Mesenchymal stem cell (in vitro differentiated cells and primary cell): ENCODE measurements at places on chromosomes 6 and 20.

DNA sequence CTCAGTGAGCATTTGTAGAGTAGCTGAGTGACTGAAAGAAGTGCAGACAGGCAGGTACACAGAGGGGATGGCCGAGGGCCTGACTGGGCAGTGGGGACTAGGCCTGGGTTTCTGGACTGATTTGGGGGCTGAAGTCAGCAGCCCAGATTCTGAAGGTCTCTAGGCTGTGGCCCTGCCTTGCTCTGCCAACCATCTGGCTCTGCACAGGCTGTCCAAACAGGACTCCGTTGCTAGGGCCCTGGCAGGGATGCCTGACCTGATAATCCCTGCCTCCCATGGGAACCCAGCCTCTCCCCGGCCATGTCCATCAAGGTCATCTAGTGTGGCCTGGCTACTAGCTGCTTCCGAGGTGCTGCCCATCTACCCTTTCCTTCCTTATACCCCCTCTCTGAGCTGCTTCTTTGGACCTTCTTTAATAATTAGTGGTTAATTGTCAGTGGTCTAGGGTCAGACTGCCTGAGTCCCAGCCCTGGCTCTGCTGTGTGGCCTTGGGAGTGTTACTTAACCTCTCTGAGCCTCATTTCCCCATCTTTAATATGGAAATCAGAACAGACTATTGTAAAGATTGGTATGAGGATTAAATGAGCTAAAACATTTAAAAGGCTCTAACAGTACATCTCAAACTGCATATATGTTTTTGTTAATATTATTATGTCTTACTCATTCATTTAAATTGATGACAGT is 137.9 kb downstream of the VEGFA start:
- no peak overlapping the region for H3K27ac ChIP-seq
- DNase-seq, result no peak
- H3K4me1 ChIP-seq, result peaks cover 14% of the 10 kb centered on the region
- peaks cover 9% of the 10 kb centered on the region for H3K27me3 ChIP-seq
- H3K4me3 ChIP-seq, result no peak overlapping the region

- no peaks in the 10 kb centered on the region for H3K27me3 ChIP-seq
- H3K4me1 ChIP-seq, result no peaks in the 10 kb centered on the region
Measured at GRCh38 chr20:21031666-21032065, 74.5 kb downstream of the LINC00237 start.

GRCh38 chr20:8562356-8562755 is 430.3 kb downstream of the PLCB1 start:
- H3K27me3 ChIP-seq, result no peaks in the 10 kb centered on the region
- no peaks in the 10 kb centered on the region for H3K4me1 ChIP-seq
- DNase-seq, result no peak
- no peak overlapping the region for H3K27ac ChIP-seq

GRCh38 chr20:43187476-43188233 is 2.1 kb downstream of the PTPRT start:
- H3K4me3 ChIP-seq, result no peak overlapping the region
- no peak overlapping the region for H3K27ac ChIP-seq
- H3K27me3 ChIP-seq, result peaks cover 36% of the 10 kb centered on the region
- H3K4me1 ChIP-seq, result peaks cover 3% of the 10 kb centered on the region

DNA sequence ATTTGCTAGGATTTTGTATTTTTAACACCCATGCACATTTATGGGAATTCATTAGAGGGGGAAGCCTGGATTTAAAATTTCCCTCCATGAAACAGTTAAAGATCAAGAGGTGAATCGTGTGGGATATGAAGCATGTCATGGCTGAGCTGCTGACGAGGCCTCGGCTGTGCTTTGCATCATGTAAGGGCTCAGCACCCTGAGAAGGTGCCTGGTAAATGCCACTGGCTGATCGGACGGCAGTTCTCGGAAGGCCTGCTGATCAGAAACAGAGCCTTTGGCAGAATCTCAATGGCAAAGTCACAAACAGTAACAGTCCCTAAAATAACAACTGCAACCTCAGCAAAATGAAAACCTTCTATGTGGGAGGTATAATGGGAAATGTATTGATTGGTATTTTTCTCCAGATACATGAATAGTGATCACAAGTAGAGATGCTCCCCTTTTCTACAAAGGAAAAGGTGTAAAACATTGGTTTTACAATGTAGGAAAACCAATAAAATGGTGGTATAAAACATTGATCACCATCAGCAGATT is 53.0 kb upstream of the FUCA2 start:
- no peaks in the 10 kb centered on the region for H3K36me3 ChIP-seq
- DNase-seq, result no peak
- H3K4me3 ChIP-seq, result no peak overlapping the region
- no peak overlapping the region for H3K27ac ChIP-seq

- no peak overlapping the region for H3K27ac ChIP-seq
- no peak overlapping the region for H3K4me3 ChIP-seq
- no peak for DNase-seq
- H3K27me3 ChIP-seq, result no peaks in the 10 kb centered on the region
Measured at GRCh38 chr20:14432085-14432484, 94.7 kb upstream of the FLRT3 start.

DNA sequence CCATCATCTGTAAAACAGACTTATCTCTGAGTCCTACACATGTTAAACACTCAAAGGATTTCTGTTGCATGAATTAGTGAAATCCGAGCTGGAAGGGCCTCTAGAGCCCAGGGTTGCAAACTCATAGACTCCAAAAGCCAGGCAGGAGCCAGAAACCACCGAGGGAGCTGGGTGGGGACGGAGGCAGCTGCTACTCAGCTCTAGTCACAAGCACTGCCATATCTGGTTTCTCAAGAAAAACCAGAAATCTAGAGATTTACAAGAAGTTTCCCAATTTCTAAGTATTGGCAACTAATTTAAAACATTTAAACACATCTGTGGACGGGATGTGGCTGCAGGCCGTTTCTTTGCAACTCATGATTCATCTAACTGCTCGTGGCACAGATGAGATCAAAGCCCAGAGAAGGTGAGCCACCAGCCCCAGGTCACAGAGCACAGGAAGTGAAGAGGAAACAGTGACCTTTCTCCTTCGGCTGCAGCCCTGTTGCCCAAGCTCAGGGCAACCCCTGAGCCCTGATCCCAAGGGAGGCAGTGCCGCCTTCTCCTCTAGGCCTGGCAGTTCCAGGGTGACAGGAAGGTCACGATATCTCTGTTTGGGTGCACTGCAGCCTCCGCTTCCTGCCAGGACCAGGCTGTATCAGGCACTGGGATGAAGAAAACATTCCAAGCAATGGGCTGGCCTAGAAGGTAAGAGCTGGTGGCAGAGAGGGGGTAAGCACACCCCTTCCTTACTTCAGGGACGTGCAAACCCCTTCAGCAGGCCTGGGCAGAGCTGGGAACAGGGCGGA is 26.4 kb upstream of the PTGIS start:
- peak overlapping the region; percentile 43 for H3K27ac ChIP-seq
- no peak overlapping the region for H3K4me3 ChIP-seq
- no peaks in the 10 kb centered on the region for H3K27me3 ChIP-seq
- no peak for DNase-seq
- no peaks in the 10 kb centered on the region for H3K36me3 ChIP-seq
- H3K4me1 ChIP-seq, result peaks cover 27% of the 10 kb centered on the region

DNA sequence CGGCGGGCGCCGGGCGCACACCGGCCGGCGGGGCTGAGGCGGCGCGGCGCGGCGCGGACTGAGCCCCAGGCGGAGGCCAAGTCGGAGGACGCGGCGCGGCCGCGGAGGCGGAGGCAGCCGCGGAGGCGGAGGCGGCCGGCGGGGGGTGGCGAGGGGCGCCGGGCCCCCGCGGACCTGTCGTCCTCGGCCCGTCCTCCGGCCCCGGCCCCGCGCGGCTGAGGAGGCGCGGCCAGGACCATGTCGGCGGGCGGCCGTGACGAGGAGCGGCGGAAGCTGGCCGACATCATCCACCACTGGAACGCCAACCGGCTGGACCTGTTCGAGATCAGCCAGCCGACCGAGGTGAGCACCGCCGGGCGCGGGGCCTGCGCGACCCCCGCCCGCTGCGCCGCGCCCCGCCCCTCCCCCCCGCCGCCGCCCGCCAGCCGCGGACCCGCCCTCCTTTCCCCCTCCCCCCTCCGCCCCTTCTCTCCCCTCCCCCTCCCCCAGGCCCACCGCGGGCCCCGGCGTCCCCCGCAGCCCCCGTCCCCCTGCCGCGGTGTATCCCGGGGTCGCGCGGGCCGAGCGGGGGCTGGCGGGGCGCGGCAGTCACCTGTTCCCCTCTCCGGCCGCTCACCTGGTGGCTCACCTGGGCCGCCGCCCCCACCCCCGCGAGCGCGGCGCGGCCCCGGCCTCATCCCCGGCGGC is at the start of gene AFDN:
Gene AFDN (plus strand): TSS at position 16 of the 687 bp plus-strand sequence. CDS start 222 bp downstream, at position 238.
- H3K27me3 ChIP-seq, result no peaks in the 10 kb centered on the region
- no peak within 1 kb of the TSS for H3K27ac ChIP-seq
- H3K36me3 ChIP-seq, result no peaks in the 10 kb centered on the region
- peaks cover 10% of the 10 kb centered on the region for H3K4me1 ChIP-seq
- no peak for DNase-seq

DNA sequence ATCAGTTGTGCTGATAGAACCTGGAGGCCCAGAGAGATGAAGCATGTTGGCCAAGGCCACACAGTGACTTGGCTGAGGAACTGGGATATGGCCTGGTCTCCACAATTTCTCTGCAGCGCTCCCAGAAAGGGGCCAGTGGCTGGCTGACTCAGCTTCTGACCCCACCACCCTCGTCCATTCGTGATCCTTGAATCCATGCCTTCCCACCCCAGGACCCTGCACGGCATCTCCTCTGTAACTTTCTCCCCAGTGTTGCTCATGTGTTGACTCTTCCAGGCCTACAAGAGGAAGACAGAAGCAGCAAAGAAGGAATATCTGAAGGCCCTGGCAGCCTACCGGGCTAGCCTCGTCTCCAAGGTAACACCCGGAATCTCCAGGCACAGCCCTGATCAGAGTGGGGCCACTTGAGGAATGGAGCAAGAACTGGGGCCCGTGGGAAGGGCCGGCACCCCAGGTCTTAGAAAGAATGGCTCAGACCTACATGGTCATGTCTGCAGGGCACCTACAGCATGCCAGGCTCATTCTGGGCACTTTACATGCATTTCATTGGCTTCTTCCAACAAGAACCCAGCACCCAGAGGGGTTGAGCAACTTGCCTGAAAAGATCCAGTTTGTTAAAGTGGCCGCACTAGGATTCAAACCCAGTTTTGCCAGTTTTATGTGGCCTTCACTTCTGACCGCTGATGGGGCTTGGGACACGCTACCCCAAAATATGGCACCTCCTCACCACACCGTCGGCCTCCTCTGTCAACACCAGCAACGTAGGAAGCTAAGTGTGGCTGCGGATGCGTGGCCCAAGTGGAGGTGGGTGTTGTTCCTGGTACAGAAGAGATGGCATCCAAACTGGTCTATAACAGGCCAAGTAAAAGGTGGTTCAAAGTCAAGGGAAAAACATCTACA is 122.2 kb downstream of the JPH2 start:
- DNase-seq, result no peak
- no peak overlapping the region for H3K27ac ChIP-seq
- no peak overlapping the region for H3K4me3 ChIP-seq
- H3K36me3 ChIP-seq, result no peaks in the 10 kb centered on the region

- peak overlapping the region; percentile 87 for H3K27ac ChIP-seq
- H3K36me3 ChIP-seq, result peaks cover 9% of the 10 kb centered on the region
Measured at GRCh38 chr20:33812908-33813462, 1.8 kb downstream of the CHMP4B start.

- no peak for DNase-seq
- no peak overlapping the region for H3K27ac ChIP-seq
- H3K36me3 ChIP-seq, result no peaks in the 10 kb centered on the region
- no peaks in the 10 kb centered on the region for H3K4me1 ChIP-seq
Measured at GRCh38 chr20:39705032-39705431, 742.9 kb downstream of the DHX35 start.

GRCh38 chr6:125451750-125452149 is 150.0 kb upstream of the HDDC2 start:
- H3K27me3 ChIP-seq, result no peaks in the 10 kb centered on the region
- no peaks in the 10 kb centered on the region for H3K36me3 ChIP-seq
- DNase-seq, result no peak
- no peak overlapping the region for H3K4me3 ChIP-seq
- H3K27ac ChIP-seq, result no peak overlapping the region
- no peaks in the 10 kb centered on the region for H3K4me1 ChIP-seq

GRCh38 chr6:2624177-2624576 is 126.5 kb downstream of the MYLK4 start:
- no peaks in the 10 kb centered on the region for H3K4me1 ChIP-seq
- H3K27me3 ChIP-seq, result peaks cover 13% of the 10 kb centered on the region
- no peaks in the 10 kb centered on the region for H3K36me3 ChIP-seq
- no peak overlapping the region for H3K27ac ChIP-seq
- no peak for DNase-seq

DNA sequence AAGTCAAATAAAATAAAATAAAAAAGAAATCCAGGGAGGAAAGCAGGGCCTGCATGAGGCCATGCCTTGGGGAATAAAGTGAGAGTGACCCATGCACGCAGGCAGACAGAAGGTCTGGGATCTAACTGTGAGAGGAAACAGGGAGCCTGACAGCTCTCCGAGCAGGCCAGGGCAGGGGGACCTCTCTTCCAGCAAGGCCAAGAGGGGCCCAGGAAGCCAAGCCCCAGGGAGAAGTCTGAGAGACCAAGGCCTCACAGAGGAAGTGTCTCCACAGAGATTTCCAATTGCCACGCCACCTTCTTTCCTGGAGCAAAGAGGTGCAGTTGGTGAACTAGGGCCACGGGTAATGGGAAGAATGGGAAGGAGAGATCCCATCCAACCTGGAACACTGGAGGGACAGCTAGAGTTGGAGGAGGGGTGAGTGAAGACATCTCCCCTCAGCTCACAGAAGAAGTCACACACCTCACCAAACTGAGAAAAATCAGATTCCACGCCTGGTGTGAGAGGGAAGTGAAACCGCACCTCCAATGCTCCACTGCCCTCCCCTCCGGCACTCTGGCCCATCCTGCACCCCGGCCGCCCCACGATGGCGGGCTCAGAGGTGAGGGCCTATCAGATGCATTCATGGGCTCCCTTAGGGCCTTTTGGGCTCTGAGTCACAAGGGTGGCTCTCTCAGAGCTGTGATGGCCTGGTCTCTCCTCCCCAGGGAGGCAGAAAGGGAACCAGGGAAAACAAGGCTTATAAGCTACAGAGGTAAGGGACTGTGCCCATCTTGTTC is 25.1 kb upstream of the TAF8 start:
- H3K27ac ChIP-seq, result no peak overlapping the region
- no peaks in the 10 kb centered on the region for H3K27me3 ChIP-seq
- no peak overlapping the region for H3K4me3 ChIP-seq
- H3K4me1 ChIP-seq, result peaks cover 11% of the 10 kb centered on the region
- no peaks in the 10 kb centered on the region for H3K36me3 ChIP-seq
- no peak for DNase-seq
